ENCODE measurements at places on chromosomes 1 and 21. TPM values are rescaled to one million over a fixed set of nuclear protein-coding genes. Genes with fewer than 3 reads are reported as not detected.

Gene PODN
- total RNA-seq: 0.24 TPM

Gene CA6
- total RNA-seq: not detected

Gene EXO1
- 4.3 TPM for total RNA-seq

Gene GJC2
- total RNA-seq: 0.53 TPM

- no peak for DNase-seq
Observed at GRCh38 chr1:11501491-11501897, 22.5 kb downstream of the DISP3 start.

GRCh38 chr1:107499139-107499744, 358.4 kb downstream of the NTNG1 start:
- no peak for DNase-seq

DNA sequence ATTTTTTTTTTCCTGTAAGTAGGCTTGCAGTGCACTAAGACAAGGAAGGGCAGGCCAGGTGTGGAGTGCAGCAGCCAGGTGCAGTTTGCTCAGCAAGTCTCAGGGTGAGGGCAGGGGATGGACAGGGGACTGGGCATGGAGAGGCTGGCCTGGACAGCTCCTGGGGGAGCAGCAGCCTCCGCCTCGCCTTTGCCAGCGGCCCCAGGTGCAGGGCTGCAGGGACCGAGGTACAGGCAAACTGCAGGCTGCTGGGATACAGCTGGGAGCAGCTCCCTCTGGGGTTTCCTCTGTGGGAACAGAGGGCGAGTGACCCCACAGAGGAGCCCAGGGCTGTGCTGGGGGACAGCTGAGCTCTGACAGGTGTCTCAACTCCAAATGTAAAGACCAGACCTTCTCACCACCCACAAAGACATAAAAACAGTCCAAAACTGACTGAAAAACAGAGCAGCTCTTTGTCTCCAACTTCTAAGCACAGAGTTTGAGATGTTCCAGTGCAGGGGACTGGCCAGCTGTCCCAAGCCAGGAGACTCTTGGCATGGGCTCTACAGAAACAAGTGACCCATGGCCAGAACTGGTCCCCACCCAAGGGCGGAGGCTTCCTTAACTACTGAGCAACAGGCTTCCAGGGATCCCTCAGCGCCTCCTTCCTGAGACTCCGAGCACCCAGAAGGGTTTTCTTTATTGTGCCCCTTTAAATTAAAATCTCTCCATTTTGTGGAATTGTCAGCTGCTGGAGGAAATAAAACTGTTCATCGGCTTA, 27.7 kb upstream of the AJAP1 start:
- no peak for DNase-seq

GRCh38 chr1:37919277-37919676, 27.6 kb downstream of the INPP5B start:
- no peak for DNase-seq

GRCh38 chr1:19640363-19641316, 3.5 kb upstream of the NBL1 start:
- DNase-seq: no peak
